Activated naive CD4-positive, alpha-beta T cell treated with anti-CD3 and anti-CD28 coated beads for 36 hours (primary cell): ENCODE measurements at places on chromosomes 5 and 9.

DNA sequence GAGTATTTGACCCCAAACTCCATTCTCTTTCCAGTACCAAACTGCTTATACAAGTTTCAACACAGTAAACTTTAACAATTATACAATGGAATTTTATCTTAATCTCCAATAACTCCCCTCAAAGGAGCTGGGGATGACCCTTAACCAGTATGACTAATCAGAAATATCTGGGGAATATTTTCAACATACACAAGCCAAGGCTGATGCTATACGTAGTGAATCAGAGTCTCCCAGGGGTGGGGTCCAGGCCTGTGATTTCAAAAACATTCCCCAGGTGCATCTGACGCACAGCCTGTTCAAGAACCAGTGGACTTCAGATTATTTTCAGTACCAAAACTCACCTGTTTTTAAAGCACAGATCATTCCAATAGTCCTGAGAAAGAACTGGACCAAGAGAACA is 11.8 kb upstream of the SEMA5A start:
- no peak for DNase-seq

GRCh38 chr5:136963504-136963903 is 535.6 kb downstream of the SPOCK1 start:
- DNase-seq, result no peak

DNA sequence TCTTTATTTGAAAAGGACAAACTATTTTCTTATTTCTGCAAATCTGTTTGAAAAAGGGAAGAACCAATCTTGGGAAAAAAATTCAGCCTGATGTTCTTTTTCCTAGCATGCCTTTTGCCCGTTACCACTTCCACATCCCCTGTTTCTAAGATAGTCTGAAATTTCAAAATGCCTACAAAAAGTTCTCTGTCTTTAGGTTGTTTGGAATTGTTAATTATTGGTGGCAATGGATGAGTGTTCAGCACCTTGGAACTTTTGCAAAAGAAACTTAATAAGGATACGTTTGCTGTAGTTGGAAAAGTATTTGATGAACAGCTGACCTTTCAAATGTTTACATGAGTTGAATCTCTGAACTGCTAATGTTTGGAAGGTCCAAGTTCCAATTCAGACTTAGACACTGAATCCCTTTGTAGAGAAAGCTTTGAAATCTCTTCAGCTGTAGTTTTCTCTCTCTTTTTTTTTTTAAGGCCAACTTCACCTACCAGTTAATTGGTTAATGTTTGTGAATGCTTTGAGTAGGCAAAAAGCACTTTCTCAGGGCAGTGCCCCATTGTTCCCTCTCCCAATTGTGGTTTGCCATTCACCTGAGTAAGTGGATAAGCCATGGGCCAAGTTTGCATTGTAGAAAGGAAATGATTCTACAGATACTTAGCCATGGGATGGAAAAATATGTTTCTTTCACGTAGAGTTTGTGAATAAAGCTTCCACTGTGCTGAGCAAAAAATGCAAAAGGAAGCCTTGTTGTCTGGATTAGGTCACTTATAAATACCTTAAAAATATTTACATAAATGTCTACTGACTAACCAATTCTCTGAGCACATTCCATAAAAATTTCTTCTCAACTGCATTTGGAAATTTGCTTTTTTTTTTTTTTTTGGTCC is 156.4 kb upstream of the ELL2 start:
- DNase-seq, result no peak

DNA sequence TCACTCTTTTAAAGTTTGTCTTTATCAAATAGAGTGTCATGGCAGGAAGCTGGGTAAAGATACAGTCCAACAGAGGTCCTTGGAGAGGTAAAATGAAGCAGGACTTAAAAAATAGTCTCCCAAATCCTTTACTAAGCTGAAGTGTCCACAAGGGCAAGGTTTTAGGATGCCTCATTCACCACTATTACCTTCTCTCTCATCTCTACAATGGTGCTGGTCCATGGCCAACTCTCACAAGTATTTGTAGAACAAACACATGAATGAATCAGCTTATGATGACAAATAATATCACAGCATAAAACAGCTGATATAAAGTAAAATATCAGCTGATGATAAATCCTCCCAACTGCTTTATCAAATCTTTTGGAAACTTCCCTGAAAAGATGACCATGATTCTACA is 162.3 kb upstream of the ZNF462 start:
- no peak for DNase-seq

GRCh38 chr9:13372510-13372909 is 93.0 kb upstream of the MPDZ start:
- DNase-seq, result no peak

- peak; percentile 19 for DNase-seq
Observed at GRCh38 chr9:127305838-127306226, 41.3 kb downstream of the GARNL3 start.

DNA sequence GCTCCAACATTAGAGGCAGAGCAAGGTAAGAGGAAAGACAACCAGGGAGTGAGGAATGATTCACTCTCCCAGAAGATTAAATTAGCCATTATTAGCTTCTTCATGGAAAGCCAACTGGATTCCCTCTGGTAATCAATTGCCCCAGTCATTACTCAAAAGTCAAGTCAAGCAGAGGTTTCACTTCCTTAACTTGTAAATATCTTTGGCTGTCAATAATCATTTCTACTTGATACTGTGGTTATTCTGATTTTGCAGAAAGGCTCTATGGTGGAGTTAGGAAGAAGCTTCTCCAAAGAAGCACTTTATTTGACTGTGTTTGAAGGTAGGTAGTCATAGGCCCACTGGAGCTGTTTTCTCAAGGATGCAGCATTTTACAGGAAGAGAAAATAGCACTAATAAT is 78.0 kb downstream of the JAKMIP2 start:
- DNase-seq, result no peak

- no peak for DNase-seq
Observed at GRCh38 chr5:115227281-115227680, 35.4 kb downstream of the PGGT1B start.

DNA sequence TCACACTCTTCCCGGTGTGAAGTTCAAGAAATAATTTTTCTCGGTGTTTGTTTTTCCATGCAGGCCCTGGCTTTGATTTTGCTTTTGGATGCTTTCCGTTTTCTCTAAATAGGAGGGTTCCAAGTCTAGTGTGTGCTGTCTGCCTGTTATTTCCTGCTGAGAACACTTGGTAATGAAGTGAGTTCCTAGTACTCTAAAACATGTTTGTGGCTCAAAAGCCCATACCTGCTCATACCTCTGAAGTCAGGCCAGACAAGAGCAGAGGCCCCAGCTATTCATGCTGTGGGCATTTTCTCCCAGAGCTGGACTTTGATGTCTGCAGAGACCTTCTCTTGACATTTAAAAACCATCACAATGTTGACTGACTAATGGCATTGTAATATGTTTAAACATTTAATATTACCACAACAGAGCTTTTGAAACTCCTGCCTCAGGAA is 211.2 kb downstream of the GOLPH3 start:
- DNase-seq, result no peak

GRCh38 chr5:158599157-158599556 is 500.6 kb downstream of the EBF1 start:
- no peak for DNase-seq

DNA sequence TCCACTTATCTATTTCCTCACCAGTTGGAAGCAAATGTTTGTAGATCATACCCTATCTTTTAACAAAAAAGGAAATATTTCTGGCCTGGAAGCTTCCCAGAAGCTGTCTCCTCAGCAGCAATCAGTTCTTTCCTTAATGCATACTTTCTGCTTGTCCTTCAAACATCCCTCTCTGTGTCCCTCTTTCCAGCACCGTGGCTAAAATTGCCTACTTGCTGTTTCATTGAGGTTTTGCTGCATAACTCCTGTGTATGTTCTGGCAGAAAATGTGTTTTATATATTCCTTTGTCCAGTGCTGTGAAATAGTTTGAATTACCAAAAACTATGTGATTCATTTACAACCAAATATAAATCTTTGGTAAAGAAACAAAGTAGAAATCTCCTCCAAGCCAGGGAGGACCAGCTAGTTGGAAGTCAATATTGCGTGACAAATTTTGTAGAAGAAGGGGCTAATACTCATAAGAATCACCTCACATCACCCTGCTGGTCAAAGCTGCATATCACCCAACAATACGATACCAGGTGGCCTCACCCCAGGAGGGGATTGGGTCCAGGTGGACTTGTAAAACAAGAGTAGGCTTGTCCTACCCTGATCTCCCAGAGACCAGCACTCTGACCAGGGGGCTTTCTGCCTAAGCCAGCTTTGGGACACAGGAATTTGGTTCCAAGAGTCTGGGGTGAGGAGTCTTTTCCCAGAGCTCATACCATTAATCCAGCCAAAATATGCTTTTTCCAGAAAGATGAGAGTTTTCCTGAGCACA is 198.4 kb upstream of the SNX2 start:
- DNase-seq, result no peak
